ENCODE measurements at places on chromosomes 1 and 21.

GRCh38 chr21:27580276-27580675 is 613.4 kb upstream of the ADAMTS5 start:
- no peak for DNase-seq

DNA sequence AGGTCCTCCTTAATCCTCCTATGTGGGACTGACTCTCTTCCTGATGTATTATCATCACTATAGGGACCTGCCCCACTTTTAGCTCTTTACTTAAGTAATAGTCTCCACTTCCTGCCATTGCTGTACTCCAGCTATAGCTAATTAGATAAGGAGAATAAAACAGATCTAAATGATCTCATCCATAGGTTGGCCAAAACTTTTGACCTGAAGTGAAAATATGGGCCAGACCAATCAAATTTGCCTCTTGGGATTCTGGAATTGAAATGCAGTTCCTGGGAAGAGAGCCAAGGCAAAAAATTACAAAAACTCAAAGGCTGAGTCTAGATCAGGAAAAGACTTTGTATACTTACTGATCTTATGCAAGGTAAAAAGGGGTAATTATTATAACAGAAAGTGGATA is 36.1 kb upstream of the PDE4B start:
- no peak for DNase-seq

- no peak for DNase-seq
Measured at GRCh38 chr1:6612641-6613360, 730 bp upstream of the PHF13 start.

DNA sequence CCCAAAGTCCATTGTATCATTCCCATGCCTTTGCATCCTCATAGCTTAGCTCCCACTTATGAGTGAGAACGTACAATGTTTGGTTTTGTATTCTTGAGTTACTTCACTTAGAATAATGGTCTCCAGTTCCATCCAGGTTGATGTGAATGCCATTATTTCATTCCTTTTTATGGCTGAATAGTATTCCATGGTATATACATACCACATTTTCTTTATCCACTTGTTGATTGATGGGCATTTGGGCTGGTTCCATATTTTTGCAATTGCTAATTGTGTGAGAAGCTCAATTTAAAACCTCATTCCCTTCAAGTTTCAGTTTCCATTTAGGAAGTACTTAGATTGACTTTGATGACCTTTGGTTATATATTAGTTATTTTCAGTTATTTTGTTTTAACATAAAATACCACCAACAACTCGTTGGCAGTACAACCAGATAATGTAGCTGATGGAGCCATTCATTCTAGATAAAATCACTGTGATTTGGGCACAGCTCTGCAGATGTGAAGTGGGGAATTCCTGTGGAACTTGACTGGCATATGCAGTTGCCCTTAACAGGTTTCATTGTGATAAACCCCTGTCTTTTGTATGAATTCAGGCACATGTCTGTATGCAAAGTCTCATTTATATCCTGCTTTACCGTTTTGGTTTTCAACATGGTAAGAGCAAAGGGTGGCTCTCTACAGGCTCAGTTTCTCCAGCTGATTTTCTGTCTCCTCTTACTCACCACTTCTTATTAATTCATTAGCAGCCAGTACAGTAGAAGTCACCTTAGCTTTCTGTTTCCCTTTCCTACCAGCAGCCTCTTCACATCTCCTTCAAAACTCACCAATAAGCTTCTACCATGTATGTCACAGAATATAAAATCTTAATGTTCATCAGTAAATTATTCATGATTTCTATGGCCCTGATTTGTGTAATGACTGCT is 170.9 kb downstream of the C1orf21 start:
- DNase-seq = no peak

DNA sequence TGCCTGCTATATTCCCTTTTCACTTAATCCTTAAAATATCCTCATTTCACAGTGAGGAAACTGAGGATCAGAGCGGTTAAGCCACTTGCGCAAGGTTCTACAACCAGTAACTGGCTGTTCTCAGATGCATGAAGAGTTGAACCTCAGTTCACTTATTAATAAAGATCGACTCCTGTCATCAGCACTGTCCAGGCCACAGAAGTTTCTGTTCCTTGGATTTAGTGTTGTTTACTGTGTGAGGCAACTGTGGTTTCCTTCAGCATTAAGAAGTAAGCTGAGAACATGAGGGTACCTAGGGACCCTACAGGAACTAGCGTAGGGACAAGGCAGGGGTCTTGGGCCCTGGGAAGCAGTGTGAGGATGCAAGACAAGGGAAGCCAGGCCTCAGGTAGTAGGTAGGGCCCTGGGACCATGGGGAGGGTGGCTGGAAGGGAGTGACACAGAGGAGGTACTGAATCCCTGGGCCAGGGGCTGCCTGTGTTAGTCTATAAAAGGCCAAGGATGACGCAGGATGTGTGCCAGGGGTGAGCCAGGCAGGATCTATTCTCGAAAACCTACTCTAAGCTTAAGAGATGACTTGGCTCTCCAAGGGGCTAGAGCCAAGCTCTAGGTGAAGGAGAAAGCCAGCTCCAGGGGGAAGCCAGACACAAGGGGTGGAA is 181.2 kb upstream of the CSF3R start:
- no peak for DNase-seq

DNA sequence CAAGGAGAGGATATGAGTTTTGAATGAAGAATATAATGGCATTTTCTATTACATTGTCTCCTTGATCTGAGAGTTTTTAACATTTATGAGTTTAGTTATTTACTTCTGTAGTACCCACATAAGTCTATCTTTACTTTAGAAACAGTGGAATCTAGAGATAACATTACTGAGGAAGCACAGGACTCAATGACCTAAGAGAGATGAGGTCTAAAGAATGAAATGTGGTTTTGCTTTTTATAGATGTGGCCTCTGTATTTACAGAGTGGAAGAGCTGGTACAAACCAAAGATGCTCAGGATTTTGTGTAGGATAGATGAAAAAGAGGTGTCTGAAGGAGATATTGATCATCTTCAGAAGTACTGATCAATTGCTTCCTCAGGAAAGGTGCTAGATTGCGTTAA is 177.3 kb downstream of the KCTD3 start:
- DNase-seq = no peak

- DNase-seq = no peak
Measured at GRCh38 chr1:40817791-40818263, 34.2 kb downstream of the KCNQ4 start.

GRCh38 chr1:246035060-246035541 is 472.0 kb downstream of the SMYD3 start:
- no peak for DNase-seq

DNA sequence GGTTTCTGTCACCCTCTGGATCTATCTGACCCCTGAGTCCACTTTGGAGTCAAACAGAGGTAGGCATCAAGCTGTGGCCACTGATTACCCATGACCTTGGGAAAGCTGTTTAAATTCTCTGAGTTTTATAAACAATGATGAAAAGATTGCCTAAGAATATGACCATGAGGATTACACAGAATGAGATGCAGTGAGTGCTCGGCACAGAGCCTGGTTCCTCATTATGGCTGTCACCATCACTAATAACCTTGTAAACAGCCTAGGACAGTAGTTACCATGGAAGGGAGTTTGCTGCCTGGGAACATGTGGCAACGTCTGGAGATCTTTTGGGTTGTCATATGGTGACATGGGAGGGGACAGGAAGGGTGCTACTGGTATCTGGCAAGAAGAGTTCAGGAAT is 248.3 kb upstream of the KAZN start:
- DNase-seq = no peak

DNA sequence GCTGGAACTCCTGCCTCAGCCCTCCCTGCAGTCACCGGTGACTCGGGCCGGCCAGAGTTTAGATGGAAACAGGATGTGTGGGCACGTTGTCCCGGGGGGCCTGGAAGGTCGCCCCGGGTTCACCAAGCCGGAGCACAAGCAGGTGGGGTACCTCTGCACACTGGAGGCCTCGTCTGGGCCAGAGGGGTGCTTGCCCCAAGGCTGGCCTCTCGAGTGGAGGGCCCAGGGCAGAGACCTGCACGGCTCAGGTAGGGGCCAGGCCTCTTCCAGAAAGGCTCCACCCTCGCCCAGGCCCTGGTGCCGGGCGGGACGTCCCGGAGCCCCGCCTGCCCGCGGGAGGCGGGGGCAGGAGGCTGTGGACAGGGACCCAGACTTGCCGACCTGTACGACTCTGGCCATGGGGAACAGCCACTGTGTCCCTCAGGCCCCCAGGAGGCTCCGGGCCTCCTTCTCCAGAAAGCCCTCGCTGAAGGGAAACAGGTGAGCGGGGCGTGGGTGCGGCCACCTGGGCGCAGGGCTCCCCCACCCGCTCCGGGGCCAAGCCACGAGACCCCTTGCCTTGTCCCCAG is at the start of gene PLEKHN1:
PLEKHN1 (plus strand) TSS at position 348 of the 569 bp plus-strand sequence; CDS start at position 398, 50 bp downstream.
- no peak for DNase-seq

GRCh38 chr21:42846221-42846620 is 33.1 kb downstream of the WDR4 start:
- no peak for DNase-seq

GRCh38 chr1:223842784-223843183 is 3.0 kb downstream of the TP53BP2 start:
- DNase-seq = no peak

- DNase-seq = no peak
Measured at GRCh38 chr1:64701886-64702285, 43.0 kb upstream of the RAVER2 start.

DNA sequence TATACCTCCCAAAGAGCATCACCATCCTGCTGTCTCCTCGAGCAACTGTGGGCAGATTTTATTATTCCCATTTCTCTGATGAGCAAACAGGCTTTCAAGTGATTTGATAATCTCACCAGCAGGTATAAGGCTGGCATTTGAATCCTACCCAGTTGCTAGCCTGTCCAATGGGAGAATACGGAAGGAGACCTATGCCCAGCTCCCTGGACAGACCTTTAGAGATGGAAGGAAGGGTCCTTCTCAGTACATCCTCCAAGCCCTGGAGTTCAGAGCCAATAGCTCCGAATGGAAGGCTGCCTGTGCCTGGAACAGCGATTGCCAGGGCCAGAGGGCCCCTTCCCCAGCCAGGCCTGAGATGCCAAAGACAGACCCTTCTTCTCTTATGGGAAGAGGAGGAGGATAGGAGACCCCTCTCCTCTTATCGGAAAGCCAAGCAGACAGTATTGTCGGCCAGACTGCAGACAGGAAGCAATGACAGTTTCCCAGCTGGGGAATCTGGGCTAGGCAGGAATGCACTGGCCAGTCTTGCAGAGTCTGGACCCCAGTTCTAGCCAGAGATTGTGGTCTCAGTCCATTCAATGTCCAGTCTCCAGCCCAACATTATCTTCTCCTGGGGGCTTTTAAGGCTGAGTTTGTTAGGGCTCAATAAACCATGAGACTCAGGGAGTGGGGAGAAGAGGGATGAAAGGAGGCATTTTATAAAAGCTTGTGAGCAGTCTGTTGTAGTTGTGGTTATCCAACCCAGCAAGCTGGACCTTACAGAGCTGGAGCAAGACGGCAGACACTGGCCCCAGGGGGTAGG is 2.0 kb downstream of the IFFO2 start:
- no peak for DNase-seq

GRCh38 chr1:209364716-209365115 is 218.8 kb upstream of the CAMK1G start:
- no peak for DNase-seq

- no peak for DNase-seq
Measured at GRCh38 chr1:8889925-8890785, 11.7 kb upstream of the ENO1 start.

GRCh38 chr1:8154621-8155052 is 128.5 kb upstream of the ERRFI1 start:
- no peak for DNase-seq

All from stimulated activated CD8-positive, alpha-beta memory T cell treated with anti-CD3 and anti-CD28 coated beads, Interleukin-4, amount 100 ng/mL, for 1 hour (primary cell).